ENCODE measurements at places on chromosomes 4 and X.

DNA sequence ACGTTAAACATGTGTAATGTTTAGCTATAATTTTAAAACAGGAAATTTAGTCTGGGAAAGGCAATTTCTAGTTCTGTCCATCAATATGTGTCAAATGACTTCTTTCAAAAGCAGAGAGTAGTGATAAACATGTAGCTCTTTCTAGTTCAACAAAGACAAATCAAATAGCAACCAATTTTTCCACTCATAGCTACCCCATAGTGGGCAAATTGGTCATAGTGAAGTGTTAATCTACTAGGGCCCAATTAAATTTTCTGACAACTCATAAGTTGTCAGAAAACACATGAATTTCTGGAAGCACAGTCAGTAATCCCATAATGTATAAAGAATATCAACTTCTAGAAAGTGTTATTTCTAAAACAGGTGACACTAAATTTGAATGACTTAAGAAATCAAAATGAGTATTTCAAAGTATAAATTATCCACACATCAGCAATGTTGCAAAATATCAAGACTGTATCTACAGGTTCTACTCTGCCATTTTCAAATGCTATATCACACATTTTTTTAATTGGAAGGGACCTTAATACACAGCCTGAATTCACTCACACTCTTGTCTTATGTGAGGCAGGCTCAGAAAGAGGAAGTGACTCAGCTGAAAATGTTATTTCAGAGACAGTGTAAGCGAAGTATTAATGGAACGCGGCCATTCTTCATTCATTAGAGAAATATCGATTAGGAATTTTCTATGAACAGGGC is 7.7 kb downstream of the OCIAD2 start:
- DNase-seq: no peak

- DNase-seq: no peak
Measured at GRCh38 chr4:168908093-168908492, 102.0 kb downstream of the CBR4 start.

GRCh38 chrX:134604701-134605311 is 53.5 kb downstream of the PLAC1 start:
- no peak for DNase-seq

- no peak for DNase-seq
Measured at GRCh38 chrX:151977923-151978322, 3.4 kb upstream of the GABRE start.

GRCh38 chrX:41688835-41689234 is at the start of gene GPR34:
Gene GPR34 (plus strand): TSS chrX:41688973. CDS start chrX:41695634, 6,661 bp downstream.
- DNase-seq: no peak

- no peak for DNase-seq
Measured at GRCh38 chrX:107940095-107940494, 42.1 kb downstream of the TEX13B start.

GRCh38 chr4:38109896-38110295 is 149.7 kb downstream of the PTTG2 start:
- DNase-seq: no peak

- DNase-seq: peak; percentile 18
Measured at GRCh38 chrX:139766545-139766983, 58.6 kb upstream of the MCF2 start.

GRCh38 chr4:37745946-37746345 is 59.8 kb upstream of the RELL1 start:
- no peak for DNase-seq

GRCh38 chrX:65841263-65841662 is 173.8 kb downstream of the MSN start:
- DNase-seq: no peak

- DNase-seq: no peak
Measured at GRCh38 chr4:6126971-6127745, 73.2 kb downstream of the JAKMIP1 start.

DNA sequence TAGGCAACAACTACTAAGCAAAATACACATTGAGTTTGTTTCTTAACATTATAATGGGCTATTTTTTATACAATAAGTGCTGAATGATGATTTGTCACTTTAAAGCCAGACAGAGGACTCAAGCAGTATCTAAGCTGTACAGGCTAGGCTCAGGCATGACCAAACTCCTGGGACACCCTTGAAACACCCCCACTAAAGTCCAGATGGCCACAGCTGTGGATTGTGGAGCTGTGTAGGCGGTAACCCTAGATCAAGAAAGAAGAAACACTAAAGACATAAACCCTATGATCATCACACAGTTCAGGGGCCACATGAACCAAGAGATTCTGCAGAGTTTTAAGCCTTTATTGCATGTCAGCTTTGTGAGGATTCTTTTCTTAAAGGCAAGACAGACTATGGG is 25.1 kb downstream of the TAB3 start:
- DNase-seq: no peak

DNA sequence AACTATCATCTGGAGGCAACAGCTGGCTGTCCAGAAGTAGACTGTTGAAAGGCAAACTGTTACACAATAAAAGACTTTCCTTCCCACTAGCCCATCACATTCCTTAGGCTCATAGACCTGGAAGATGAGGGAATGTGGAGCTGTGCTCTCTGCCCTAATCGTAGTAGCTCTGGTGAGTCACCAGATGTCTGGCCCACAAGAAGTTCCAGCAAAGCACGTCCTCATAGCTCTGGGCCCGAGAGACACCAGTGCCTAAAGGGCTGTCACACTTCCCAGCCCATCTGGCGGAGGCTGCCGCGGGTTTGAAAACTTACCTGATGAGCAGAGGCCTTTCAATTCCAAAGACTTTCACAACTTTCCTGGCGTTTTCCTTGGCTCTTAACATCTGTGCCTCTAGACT is 81.7 kb upstream of the STOX2 start:
- DNase-seq: no peak

- DNase-seq: no peak
Measured at GRCh38 chr4:124201636-124202035, 510.9 kb downstream of the ANKRD50 start.

GRCh38 chrX:150451953-150452352 is 88.8 kb downstream of the MAMLD1 start:
- DNase-seq: no peak

DNA sequence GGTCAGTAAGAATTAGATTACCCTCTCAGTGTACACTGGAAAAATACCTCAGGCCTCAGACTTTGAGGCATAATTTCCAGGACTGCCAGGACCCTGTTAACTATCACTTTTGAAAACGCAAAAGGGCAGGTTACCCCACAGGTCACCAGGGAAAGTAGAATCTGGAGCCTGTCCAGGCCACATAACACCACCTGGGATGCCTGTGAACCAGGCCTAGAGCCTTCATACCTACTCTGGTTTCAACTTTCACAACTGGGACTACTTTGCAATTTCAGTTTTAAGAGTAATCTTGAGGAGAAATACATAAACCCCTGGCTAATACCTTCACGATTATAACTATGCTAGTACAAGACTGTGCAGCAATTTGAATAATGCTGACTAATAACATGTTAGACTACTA is 132.4 kb downstream of the HHIP start:
- DNase-seq: no peak

GRCh38 chr4:66558651-66559050 is 888.4 kb upstream of the EPHA5 start:
- no peak for DNase-seq

GRCh38 chr4:52588771-52589591 is 70.1 kb downstream of the USP46 start:
- DNase-seq: peak; percentile 50

DNA sequence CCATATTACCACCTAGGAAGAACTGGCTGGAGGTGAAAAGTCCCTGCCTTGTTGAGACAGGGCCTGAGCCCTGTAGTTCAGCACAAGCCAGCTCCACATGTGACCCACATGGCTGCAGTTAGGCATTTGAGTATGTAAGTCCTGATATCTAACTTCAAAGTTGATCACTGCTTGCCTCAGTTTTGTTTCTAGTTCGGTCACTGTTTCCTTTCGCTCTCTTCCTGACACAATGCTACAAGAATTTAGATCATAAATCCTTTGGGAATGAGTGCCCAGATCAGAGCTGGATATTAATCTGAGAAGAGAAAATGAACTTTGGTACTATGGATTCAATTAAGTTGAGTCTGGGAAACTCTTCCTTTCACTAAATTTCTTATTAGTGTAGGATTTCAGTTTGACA is 48.4 kb downstream of the AKAP4 start:
- no peak for DNase-seq

DNA sequence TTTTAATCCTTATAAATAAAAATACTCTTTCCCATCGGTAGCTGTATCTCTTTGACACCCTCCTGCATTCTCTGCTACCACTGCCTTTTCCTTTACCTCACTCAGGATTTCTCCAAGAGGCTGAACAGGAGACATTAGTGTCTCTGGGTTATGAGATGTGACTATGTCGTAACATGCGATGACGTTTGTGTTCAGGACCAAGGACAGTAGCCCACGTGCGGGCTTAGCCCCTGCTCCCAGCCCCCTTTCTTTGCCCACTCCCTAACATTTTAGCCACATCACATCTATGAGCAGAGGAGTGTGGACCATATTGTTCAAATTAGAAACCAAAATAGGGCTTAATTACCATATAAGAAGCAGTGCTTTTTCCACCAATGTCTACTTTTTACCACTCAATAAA is 369.3 kb downstream of the FBXW7 start:
- no peak for DNase-seq

DNA sequence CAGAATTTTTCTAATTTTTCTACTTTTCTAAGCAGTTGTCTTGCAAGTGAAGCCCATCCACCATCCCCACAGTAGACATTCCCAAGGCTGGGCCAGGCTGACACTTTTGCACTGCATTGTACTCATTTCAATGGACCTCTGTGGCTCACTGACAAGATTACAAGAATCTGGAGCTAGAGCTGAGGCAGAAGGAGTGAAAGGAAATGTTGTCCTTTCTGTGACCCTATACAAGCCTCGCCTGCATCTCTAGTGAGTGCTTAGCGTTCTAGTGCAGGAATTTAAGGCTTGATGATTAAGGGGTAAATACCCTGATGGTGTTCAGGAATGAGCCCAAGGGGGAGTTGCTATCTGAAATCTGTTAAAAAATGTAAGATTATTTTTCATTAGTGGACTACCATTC is 6.3 kb downstream of the MAGED1 start:
- no peak for DNase-seq

DNA sequence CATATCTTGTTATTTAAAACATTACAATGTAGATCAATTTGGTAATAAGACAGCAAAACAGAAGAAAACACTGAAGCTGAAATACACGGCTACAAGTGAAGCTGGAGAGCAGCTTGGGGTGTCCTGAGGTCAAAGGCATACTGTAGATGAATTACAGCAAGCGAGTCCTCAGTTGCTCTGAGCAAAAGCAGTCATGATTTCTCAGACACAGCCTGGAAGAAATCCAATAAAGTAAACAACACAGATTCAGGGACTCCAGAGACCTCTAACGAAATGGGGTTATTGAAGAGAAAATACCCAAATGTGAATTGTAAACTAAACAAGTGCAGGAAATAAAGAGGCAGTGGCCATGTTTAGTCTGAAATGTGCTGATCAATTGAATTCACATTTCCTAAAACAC is 324.4 kb downstream of the CAMK2D start:
- DNase-seq: no peak

- DNase-seq: no peak
Measured at GRCh38 chrX:124605511-124605910, 259.1 kb downstream of the SH2D1A start.

DNA sequence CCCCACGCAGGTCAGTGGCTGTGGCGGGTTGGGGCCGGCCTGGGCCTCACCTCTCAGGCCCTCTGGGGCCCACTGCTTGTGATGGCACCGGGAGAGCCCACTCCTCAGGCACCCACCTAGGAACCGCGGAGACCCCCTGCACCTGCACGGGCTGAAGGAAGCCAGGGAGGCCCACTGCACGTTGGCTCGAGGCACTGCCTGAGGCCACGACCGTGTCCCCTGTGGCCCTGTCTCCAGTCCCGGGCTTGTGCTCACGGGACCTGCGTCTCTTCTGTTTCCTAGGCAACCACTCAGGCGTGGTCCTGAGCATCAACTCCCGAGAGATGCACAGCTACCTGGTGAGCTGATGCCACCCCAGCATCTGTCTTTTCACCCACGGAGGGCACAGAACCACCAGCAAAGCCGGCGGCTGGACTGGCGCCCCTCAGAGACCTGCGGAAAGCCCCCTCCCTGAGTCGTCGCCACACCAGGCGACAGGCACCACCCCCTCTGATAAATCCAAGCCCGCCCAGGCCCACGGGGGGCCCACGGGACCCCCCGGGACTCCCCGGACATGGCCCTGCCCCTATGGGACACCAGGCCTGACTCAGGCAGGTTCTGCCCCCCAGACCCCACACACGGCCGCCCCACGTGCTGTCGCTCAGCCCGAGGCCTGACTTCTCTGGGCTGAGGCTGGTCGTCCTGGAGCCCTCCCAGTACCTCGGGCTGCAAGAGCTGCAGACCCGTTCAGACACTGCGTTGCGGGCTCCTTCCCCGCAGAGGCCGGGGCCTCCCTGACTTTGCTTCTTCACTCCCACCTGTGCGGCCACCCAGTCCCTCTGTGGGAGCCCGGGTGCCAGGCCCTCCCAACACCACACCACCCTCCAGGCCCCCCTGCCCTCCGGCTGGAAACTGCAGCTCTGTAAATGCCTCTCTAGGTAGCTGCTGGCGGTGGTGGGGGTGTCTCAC is 199.5 kb downstream of the AFAP1 start:
- DNase-seq: no peak

GRCh38 chr4:142607976-142608375 is 238.1 kb downstream of the INPP4B start:
- no peak for DNase-seq

DNA sequence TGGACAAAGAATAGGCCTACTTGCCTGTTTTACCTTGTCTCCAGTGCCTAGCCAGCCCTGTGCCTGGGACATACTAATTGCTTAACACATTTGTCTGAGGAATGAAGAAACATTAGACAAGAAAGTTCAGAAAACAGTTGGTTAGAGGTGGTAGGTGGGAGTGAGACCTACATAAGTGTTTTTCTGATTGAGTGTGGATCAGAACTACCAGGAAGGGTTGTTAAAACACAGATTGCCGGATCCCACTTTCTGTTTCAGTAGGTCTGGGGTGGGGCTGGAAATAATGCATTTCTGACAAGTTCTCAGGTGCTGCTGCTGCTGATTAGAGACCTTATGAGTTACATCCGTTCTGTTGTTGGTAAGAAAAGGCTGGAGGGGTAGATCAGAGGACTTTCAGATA is 5.7 kb upstream of the JADE1 start:
- no peak for DNase-seq

DNA sequence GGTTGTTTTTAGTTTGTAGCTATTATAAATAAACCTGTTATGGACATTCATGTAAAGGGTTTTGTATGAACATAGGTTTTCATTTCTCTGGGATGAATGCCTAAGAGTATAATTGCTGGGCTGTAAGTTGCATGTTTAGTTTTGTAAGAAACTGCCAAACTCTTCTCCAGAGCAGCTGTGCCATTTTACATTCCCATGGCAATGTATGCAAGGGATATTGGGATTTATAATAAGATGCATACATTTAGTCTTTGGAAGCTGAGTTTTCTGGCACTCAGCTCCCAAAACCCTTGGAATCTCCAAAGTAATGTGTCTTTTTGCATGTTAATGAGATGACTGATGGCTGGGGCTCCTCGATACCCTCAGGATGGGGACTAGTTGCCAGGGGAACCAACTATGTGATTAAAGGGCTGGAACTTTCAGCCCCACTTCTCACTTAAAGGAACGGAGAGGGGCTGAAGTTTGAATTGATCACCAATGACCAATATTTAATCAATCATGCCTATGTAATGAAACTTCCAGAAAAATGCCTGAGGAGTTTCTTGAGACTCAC is 44.0 kb downstream of the SERTM2 start:
- no peak for DNase-seq

- DNase-seq: no peak
Measured at GRCh38 chrX:153674219-153674851, 722 bp upstream of the PNCK start.

GRCh38 chrX:78747489-78747888 is at the start of gene LPAR4:
Gene LPAR4 (plus strand): TSS chrX:78747720. CDS start chrX:78754870, 7,150 bp downstream.
- DNase-seq: no peak

GRCh38 chrX:113408843-113409242 is 568.2 kb upstream of the AMOT start:
- no peak for DNase-seq
